Vagina (tissue), 2 donors: ENCODE measurements at places on chromosomes 7 and 10. TPM values are rescaled to one million over a fixed set of nuclear protein-coding genes. Genes with fewer than 3 reads are reported as not detected.

DNA sequence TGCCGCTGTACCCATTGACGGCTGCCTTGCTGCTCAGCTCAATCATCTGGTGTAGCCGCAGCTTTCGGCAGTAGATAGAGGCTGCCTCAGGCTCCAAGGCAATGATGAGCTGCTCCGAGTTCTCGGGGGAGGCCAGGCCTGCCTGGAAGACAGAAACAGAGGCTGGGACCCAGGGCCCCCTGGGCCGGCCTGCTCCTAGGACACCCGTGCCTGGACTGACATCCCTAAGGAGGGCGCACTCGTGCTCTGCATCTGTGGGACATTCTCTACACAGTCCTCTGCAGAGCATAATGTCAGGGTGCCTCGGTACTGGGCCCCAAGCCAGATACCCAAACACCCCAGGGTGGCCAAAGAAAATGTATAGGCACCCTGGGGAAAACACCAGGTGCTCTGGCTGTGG is 58.5 kb downstream of the HSPA12A start:
- DNase-seq: no peak

- DNase-seq: no peak
Observed at GRCh38 chr7:155466814-155467733, 9.1 kb downstream of the EN2 start.

DNA sequence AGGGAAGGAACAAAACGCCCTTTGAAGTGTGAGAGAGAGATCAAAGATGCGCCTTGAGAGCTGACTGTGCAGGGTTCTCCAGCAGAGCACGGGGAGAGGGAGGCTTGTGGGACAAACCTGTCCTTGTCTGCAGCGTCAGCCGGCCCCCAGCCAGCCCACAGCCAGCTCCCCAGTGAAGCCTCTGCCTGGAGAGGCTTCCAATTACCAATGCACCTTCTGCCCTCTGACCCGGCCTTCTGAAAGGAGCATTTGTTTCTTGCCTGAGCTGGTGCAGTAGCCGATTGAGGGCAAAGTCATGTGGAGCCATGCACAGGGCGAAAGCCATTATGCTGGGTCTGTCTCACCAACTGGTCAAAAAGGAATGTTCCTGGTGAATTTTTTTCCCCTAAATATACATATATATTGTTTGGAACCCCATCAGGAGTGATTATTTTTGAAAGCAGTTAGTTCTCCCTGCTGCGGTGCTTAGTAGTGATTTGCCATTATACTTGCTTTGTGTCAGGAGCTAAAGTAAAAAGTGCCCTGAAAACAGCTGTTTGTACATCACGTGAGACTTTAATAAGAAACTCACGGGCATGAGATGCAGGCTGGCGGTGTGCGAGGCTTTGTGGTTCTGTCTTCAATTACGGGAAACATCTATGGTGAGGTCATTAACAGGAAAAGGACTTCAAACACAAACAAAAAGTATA is 268.6 kb downstream of the KLF6 start:
- no peak for DNase-seq

DNA sequence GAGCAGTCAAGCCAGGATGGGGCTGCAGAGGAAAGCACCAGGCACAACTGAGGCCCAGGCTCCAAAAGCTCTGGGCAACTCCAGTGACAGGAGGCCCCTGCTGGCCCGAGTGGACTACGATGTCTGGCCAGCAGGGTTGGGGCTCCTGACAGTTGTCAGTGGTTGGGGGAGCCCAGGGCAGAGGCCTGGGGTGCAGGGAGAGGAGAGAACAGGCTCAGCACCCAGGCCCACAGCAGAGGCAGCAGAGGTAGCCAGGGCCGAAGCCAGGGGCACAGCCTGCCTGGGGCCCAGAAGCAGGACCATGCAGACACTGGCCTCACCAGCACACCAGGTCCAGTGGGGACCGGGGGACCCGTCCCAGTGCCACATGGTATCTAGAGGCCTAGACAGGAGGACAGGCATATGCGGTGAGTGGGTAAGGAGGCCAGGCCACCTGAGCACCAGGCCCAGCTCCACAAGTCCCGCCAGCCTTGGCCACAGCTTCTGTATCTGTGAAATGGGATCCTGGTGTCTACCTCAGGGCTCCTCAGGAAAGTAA is 46.0 kb upstream of the LRRC18 start:
- DNase-seq: no peak

- DNase-seq: no peak
Observed at GRCh38 chr7:30213637-30214036, 70.8 kb upstream of the ZNRF2 start.

GRCh38 chr7:32594965-32595490 is 99.7 kb downstream of the AVL9 start:
- no peak for DNase-seq

DNA sequence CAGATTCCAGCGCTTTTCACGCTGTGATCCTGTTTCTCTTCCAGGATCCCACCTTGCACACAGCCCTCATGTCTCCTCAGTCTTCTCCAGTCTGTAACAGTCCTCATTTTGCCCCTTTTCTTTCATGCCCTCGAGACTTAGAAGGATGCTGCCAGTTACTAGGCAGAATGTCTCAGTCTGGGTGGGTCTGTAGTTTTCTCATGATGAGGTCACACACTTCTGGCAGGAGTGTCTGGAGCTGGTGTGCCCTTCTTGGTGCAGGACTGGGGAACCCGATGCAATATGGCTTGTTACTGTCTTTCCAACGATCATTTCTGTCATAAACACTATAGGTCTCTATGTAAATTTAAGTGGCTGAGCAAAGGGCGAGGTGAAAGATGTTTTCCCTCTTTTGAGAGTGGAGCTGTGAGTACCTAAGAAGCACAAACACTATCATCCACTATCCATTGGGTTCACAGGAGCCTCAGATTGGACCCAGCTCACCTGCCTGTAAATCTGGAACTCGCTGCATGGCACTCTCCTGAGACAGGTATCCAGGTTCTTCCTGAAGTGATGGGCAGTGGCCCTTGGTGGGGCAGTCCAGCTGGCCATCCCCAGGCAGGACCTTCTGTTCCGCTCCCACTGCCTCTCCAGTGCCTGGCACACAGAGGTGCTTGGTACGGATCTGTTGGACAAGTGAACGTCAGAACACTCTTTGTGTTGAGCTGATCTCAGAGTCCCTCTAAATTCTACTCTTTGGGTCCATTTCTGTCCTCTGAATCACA is 64.3 kb upstream of the ZNF32 start:
- DNase-seq: no peak

DNA sequence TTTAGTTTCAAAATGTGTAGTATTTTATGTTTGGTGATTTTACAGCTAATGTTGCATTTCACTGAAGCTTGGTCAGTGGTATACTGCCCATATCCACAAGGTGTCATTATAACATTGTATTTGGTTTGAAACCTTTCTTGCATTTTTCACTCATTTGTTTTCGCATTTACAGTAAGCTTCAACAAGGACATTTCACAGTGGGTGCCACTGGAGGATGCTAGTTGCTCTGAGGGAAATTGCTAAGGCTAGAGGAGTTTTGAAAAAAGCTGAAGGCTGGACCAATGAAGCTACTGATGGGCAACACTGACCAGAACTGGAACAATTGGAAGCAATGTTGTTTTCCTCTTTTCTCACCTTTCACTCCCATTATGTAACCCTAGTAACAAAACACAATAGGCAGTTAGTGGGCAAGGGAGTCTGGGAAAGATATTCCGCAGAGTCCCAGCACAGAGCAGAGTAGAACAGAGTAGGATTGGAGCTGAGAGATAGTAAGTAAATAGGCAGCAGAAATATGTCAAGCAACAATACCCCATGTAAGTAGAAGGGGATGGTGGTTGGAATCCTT is 23.6 kb upstream of the SRI start:
- DNase-seq: no peak

DNA sequence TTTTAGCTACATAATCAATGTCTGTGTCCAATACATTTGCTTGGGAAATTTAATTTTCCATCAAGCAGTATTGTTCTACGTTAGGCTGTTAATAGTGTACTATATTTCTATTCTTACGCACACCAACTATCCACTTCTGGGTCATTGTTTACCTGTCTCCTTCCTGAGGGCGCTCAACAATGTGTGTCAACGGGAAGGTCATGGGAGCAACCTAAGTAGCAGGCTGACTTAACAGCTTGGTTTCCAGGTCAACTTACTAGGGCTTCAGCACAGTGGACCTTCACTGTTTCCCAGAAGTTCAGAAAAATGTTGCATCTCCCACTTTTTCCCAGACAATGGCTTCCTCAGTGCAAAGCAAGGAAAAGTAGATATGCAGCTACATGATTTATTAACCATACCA is 13.7 kb downstream of the THSD7A start:
- DNase-seq: no peak

- DNase-seq: peak; percentile 71
Observed at GRCh38 chr10:86087716-86088115, 278.9 kb downstream of the GRID1 start.

- no peak for DNase-seq
Observed at GRCh38 chr7:69246758-69247157, 351.5 kb upstream of the AUTS2 start.

GRCh38 chr7:38051786-38052185 is 126.3 kb upstream of the STARD3NL start:
- no peak for DNase-seq

- no peak for DNase-seq
Observed at GRCh38 chr7:47792521-47793121, 155.6 kb downstream of the PKD1L1 start.

The GPRIN2 gene
- 5.6 TPM for total RNA-seq

The CDC14C gene
- not detected for total RNA-seq

The CPA2 gene
- not detected for total RNA-seq
